IPS DF 6.9 (cell line): ENCODE measurements at places on chromosomes 12 and 14.

DNA sequence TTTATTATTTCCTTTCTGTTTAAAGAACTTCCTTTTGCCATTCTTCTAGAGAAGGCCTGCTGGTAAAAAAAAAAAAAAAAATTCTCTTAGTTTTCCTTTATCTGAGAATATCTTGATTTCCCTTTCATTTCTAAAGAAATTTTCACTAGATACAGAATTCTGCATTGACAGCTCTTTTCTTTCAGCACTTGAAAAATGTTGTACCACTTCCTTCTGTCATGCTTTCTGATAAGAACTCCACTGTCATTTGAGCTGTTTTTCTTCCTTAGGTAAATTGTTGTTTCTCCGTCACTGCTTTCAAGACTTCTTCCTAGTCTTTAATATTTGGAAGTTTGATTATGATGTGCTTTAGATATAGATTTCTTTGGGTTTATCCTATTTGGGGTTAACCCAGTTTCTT is 113.6 kb upstream of the BTG1 start:
- DNase-seq: no peak

DNA sequence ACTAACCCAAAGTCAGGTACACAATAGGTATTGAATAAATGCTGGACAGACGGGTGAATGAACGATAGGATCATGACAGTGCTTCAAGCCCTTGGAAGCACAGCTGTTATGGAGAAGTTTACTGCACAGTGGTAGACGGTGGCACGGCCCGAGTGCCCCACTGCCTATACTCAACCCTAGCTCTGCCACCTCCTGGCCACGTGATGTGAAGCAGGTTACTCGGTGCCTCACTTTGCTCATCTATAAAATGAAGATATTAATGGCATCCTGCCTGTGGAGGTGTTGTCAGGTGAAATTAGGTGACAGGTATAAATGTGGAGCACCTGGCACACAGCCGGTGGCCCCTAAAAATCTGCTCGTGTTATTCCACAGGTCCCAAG is 5.8 kb downstream of the ASB2 start:
- no peak for DNase-seq

DNA sequence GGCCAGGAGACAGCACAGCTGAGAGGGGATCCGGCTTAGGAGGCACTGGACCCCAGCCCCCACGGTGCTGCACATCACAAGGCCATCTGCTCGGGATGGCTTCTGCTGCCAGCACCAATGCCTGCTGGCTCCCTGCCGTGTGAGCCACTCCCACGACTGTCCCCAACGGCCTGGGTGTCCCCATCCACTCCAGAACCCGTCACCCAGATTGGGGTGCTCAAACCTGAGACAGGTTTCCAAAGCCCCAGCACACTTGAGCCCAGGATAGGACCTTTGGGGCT is 102.4 kb downstream of the RFLNA start:
- DNase-seq: no peak

GRCh38 chr14:97106609-97107008 is 309.4 kb downstream of the VRK1 start:
- no peak for DNase-seq

- no peak for DNase-seq
Observed at GRCh38 chr12:65655074-65655493, 169.2 kb upstream of the HMGA2 start.

- DNase-seq: no peak
Observed at GRCh38 chr12:58640314-58640713, 280.0 kb downstream of the LRIG3 start.

- DNase-seq: no peak
Observed at GRCh38 chr14:104119488-104120251, 18.7 kb upstream of the KIF26A start.

DNA sequence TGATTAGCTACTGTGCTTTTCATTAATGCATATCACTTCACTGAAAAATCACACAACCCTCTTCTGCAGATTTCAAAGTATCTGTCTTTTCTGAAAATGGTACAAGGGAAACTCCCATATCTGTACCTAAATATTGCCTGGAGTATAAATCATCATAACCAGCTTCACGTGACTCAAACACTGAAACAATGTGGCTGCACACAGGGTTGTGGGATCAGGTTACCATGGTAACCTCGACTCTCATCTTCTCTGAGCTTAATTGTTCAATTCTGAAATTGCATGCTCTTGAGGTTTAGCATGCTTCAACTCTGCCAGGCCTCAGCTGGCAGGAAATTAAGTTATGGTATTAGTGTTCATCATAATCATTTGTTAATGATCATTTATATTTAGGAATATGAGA is 77.5 kb upstream of the CPSF6 start:
- DNase-seq: no peak
